Activated T-cell treated with anti-CD3 and anti-CD28 coated beads, Interleukin-2, amount 50 U/mL, for 72 hours (primary cell): ENCODE measurements at places on chromosomes 5 and 9.

GRCh38 chr5:174411479-174411819 is 312.9 kb upstream of the MSX2 start:
- DNase-seq = no peak

- DNase-seq = no peak
Measured at GRCh38 chr9:111298731-111299598, 31.1 kb downstream of the OR2K2 start.

- no peak for DNase-seq
Measured at GRCh38 chr5:14086261-14086660, 56.9 kb upstream of the TRIO start.

DNA sequence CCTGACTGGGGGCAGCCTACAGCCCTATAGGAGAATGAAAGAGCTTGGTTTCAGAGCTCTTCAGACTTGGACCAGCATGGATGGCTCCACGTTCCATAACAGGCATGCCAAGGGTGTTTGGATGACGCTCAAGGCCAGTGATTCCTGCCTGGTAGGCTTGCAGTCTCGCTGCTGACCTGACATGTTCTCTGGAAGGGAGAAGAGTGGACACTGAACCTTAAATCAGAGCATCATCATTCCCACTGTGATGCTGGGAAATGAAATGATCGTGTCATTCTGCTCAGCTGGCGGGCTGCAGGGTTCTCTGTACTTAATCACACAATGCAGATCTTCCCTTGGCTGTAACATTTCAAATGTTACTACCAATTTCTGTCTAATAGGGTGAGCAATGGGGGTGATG is 57.0 kb downstream of the CFAP90 start:
- no peak for DNase-seq

- DNase-seq = no peak
Measured at GRCh38 chr5:58149345-58149744, 310.5 kb downstream of the PLK2 start.
